ENCODE measurements at places on chromosomes 5 and 9.

- no peak for DNase-seq
Measured at GRCh38 chr5:58932057-58932612, 349.3 kb downstream of the RAB3C start.

GRCh38 chr9:80720579-80720978 lies 968.8 kb downstream of the TLE1 start:
- DNase-seq: no peak

- no peak for DNase-seq
Measured at GRCh38 chr9:32928145-32928763, 73.2 kb downstream of the APTX start.

DNA sequence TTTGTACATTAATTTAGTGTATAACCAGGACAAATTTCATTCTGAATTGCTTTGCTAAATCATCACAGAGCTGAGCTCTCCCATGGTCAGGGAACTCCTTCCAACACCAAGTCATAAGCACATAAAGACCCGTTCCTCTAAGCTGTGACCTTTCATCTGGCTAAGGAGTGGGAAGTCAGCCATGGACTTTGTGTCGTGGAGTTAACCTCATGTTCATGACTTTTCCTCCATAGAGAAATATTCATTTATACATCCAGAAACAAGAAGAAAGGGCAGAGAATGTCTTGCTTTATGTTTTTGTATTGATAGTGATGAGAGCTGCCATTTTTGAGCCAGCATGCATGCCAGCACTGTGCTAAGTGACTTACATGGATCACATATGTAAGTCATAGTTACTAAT lies 97.5 kb downstream of the INIP start:
- DNase-seq: no peak

- no peak for DNase-seq
Measured at GRCh38 chr9:101737705-101738565, 512 bp downstream of the GRIN3A start.

GRCh38 chr5:7464182-7464581 lies 68.2 kb downstream of the ADCY2 start:
- DNase-seq: no peak

- DNase-seq: no peak
Measured at GRCh38 chr5:6899221-6899620, 186.0 kb downstream of the TENT4A start.

- DNase-seq: no peak
Measured at GRCh38 chr5:178398901-178399700, 166.5 kb upstream of the PHYKPL start.

DNA sequence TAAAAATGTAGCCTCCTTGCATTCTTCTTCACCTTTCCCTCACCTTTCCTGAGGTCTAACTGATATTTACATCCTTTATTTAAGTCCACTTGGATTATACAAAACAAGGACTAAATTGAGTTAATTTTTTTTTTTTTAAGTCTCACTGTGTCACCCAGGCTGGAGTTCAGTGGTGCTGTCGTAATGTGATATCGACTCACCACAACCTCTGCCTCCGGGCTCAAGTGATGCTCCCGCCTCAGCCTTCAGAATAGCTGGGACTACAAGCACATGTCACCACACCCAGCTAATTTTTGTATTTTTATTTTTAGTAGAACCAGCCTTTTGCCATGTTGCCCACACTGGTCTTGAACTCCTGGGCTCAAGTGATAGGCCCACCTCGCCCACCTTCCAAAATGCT lies 195.3 kb downstream of the BNC2 start:
- no peak for DNase-seq

DNA sequence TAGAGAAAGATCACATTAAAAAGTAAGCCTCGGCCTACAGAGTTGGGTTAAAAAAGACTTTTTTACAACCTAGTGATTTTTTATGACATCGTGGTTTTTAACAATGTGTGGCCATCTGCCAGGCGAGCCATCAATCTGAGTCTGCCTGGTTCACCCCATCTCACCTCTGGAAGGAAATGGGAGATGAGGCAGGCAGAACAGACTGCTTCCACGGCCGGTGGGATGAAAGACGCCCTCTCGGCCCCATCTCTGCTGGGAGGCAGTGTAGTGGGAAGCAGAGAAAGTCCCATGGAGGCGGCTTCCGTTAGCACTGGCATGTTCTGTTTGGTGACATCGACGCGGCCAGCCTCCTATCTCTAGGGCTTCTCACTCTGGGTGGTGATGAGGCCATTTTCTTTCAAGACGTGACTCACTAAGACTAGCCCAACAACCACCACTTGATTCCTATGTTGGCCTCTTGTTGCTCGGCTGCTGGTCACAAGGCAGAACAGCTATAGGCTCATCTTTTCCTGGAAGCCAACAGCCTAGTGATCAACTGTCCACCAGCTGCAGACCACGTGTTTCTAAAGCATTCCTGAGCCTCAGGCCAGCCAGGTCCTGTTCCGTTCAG lies 132.4 kb upstream of the OTULINL start:
- no peak for DNase-seq

- DNase-seq: no peak
Measured at GRCh38 chr5:82154776-82155175, 123.4 kb downstream of the RPS23 start.

DNA sequence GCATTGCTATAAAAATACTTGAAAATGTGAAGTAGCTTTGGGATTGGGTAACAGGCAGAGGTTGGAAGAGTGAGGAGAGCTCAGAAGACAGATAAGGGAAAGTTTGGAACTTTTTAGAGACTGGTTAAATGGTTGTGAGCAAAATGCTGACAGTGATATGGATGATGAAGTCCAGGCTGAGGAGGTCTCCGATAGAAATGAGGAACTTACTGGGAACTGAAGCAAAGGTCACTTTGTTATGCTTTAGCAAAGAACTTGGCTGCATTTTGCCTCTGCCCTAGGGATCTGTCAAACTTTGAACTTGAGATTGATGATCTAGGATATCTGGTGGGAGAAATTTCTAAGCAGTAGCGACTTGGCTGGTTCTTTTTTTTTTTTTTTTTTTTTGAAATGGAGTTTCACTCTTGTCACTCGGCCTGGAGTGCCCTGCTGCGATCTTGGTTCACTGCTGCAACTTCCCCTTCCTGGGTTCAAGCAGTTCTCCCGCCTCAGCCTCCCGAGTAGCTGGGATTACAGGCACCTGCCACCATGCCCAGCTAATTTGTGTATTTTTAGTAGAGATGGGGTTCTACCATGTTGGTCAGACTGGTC lies 998.9 kb downstream of the TLE1 start:
- no peak for DNase-seq

DNA sequence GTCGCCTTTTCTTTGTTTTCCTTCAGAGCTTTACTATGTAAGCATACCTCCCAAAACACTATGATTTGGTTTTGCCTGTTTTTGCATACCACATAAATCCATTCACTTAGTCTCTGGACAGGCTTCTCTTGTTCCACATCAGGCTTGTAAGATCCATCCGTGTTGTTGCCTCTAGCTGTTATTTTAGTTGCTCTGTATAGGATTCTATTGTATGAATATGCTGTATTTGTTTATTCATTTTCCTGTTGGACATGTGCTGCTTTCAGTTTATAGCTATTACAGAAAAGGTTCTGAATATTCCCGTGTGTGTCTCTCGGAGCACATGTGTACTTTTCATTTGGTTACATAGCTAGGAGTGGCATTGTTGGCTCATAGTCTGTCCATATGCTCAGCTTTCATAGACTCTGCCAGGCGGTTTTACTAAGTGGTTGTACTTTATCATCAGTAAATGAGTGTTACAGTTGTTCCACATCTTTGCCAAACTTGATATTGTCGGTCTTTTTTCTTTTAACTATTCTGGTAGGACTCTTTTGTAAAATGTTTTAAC lies 41.8 kb downstream of the NUP214 start:
- DNase-seq: no peak

DNA sequence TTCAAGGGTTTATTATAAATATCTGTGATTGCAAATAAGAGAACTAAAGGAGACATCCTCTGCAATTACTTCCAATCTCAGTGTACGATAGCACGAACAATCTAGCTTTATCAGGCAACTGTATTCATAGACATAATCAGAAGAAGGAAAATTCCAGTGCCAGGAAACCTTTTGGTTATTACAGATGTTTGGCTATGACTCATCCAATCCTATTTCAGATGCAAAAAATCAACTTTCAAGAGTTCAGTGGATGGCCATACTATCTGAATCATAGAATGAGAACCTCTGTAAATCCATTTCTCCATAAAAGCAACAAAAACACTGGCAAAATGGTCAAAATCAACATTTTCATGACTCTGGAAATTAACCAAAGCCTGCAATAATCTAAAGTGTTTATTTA lies 37.9 kb downstream of the GAS1 start:
- no peak for DNase-seq

DNA sequence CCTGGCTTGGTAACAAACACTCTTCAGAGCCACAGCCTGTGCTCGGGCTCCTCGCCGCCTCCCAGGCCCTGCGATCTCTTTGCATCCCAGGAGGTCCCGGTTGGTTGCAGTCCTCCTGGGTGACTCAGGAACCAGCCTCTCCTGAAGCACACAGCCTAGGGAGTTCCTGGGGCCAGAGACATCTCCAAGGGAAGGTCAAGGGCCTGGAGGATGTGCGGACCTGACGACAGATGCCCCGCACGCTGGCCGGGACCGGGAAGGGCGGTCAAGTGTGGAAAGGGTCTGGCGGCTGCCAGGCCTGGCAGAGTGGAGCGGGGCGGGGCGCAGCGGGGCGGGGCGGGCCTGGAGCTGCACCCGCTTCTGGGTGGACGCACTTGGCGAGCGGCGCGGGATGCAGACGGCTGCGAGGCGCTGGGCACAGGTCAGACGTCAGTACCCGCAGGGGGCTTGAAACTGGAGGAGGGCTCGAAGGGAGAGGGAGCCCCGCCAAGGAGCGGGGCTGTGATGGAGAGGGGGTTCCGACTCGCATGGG lies 45.0 kb upstream of the PRSS3 start:
- no peak for DNase-seq

DNA sequence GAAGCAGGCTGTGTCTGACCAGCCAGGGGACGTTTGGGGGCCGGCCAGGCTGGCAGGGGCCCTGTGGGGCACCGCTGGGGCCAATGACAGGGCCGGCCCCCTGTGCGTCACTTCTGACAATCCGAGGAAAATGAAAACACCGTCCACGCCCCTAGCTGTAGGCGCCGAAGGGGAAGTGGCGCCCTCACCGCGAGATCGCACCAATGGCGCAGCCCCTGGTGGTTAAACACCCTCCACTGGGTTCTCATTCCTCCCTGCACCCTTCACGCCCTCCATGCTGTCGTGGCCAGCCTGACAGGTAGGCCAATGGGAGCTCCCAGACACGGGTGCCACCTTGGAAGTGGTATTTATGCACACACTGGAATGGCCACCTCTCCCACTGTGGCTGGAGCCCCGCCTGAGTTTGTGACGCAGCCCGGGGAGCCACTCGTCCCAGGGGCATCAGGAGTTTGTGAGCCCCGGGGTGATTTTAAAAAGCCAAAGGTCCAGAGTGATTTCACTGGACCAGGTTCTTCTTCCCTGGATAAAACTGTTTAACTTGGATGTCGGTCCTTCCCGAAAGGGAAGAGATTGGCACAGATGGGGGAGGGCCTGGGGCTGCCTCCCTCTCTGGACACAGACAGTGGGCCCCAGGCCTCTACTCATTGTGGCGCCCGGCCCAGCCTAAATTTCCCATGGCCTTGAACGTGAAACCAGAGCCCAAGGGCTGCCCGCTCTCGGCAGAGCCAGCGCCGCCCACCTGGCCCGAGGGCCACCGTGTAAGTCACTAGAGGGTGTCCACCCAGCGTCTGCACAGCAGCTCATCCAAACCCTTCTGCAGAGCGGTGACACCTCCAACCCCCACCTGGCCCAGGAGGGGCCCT lies 49.7 kb downstream of the NKD2 start:
- DNase-seq: no peak

DNA sequence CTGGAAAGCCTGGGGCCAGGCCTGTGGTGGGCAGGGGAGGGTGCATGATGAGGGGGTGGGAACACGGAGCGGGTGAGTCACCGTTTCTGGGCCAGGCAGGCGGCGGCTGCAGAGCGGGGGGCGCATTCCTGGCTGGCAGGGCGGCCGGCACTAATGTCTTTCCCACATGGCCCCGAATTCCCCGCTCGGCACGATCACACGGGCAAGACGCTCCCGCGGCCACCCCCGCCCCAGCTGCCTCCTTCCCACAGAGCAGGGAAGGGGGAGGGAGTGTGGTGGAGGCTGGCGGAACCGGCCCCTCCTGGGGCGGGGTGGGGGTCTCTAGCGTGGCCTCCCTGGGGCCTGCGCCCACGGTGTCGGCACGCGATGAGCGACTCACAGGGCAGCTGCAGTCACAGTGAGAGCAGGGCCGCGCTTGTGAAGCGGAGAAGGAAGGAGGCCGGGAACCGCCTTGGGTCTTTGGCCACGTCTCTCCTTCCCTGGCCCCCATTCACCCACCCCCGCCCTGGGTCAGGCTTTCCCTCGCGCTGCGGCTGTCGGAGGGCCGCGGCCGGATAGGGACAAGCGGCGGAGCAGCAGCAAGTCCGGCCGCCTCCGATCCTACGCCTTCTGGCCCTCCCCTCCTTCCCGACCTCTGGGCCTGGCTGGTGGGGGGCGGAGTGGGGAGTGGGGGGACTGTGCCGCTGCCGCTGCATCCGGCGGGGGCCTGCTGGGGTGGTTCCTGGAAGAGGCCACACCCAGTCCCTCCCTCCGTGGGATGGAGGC lies 48.9 kb downstream of the CXXC5 start:
- peak; percentile 62 for DNase-seq

DNA sequence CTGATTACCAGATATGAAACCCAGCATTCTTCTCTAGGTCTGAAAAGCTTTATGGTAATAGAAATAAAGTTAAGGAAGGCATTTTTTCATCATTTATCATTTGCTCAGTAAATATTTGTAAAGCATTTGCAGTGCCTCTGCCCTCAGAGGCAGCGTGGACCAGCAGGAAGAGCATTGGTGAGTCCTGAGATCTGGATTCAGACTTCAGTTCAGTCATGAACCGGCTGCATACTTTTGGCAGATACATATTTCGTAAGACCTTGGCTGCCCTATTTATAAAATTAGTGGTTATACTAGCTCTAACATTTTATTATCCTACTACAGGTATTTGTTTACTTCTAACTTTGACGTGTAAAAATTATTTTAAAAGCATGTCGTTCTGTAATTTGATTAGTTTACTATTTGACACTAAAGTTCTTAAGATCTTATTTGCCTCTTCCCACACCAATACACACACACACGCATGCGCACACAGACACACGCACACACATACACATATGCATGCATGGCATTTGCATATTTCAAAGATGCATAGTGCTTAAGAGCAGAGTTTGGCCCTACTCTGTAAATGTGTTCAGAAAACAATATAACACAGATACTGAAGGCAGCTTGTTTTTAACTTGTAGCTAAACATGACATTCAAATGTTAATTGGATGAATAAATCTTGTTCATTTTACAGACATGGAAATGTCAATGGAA lies 101.9 kb downstream of the RPS23 start:
- no peak for DNase-seq

GRCh38 chr5:160435532-160435931 lies 13.9 kb downstream of the PTTG1 start:
- no peak for DNase-seq

DNA sequence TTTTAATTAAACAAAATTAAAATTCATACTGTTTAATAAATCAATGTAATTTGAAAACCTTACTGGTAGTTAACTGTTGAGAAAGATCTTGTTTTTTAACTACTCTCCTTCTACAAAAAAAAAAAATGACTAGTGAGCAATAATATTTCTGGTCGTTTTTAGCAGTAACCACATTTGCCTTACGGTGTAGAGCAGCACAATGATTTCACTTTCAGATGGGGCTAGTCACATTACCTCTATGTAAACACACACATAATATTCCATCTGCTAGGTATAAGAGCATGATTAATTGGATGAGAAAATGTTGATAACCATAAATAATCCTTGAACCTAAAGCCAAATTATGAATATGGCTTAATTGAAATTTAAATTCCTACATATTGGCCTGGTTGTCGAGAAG lies 198.1 kb downstream of the CHSY3 start:
- DNase-seq: no peak

Data from occipital lobe (tissue), 3 donors.